ENCODE measurements at places on chromosomes 6 and 20.
A peak's percentile ranks its signal among the peaks of the same experiment; 100 is the strongest.

DNA sequence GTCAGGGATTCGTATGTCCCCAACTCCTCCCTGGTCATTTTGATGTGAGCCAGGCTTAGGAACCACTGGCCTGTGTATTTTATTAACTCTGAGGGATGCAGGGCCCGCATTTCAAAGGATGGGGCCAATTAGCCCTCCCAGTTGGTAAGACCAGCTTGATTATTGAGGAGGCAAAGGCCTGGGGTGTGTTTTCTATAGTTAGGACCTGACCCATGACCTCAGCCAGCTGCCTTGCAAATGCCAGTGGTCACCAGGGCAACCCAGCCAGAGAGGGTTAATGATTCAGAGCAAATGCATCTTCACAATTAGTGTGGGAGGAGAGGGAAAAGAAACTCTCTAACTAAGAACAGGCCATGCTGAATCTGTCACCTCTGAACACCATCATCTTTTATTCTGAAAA lies 835.4 kb downstream of the MAFB start:
- no peaks in the 10 kb centered on the region for H3K4me1 ChIP-seq
- no peak overlapping the region for H3K4me3 ChIP-seq
- no peak for DNase-seq
- no peak overlapping the region for H3K27ac ChIP-seq

DNA sequence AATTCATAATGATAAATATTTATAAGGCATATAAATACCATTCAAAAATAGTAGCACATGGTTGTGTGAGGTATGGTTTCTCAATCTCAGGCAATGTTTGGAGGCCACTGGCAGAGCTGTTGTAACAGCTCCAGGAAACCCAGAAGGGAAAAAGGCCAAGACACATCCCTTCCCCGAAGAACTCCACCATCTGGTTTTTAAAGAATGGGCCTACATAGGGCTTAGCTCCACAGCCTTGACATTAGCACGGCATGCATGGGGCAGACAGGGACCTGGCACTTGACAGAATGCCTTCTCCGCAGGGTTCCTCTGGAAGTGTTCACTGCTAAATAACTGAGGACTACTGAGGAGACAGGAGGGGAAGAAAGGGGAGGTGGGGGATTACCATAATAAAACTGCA lies 16.1 kb upstream of the FOXO3 start:
- no peaks in the 10 kb centered on the region for H3K36me3 ChIP-seq
- H3K27ac ChIP-seq: no peak overlapping the region
- peaks cover 12% of the 10 kb centered on the region for H3K4me1 ChIP-seq
- no peak overlapping the region for H3K4me3 ChIP-seq
- H3K27me3 ChIP-seq: no peaks in the 10 kb centered on the region

DNA sequence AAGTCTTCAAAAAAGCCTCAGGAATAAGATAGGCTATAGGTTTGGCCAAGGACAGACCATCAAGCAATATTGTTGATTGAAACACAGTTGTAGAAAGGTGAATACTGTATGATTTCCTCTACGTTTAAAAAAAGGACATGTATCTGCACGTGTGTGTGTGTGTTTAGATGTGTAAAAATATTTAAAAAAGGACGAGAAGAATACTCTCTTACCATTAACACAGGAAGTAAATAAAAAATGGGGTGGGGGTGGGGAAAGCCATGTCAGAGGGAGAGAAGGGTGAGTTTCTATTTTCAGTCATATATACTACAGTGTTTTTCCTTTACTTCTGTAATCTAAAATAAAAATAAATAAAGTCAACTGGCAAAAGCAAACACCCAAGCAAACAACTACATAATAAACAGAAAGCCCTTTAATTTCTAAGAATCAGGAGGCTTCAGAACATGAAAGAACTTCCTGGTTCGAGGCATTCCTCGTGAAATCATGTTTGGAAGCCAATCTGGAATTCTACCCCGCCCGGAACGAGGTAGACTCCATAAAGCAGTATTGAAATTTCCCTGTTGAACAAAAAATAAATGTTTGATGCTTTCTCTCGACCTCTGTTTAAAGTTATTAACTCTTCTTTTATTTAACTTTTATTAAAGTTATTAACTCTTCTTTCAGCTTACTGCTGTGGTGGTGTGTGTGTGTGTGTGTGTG lies 158.1 kb upstream of the ZNF217 start:
- H3K27ac ChIP-seq: peak overlapping the region; percentile 74
- no peak overlapping the region for H3K4me3 ChIP-seq
- DNase-seq: no peak
- H3K27me3 ChIP-seq: no peaks in the 10 kb centered on the region
- peaks cover 68% of the 10 kb centered on the region for H3K4me1 ChIP-seq
- H3K36me3 ChIP-seq: no peaks in the 10 kb centered on the region

GRCh38 chr6:142900227-142900971 lies 44.6 kb downstream of the HIVEP2 start:
- H3K27me3 ChIP-seq: no peaks in the 10 kb centered on the region
- H3K4me1 ChIP-seq: peaks cover 44% of the 10 kb centered on the region
- peak overlapping the region; percentile 86 for H3K27ac ChIP-seq
- DNase-seq: peak; percentile 45
- H3K36me3 ChIP-seq: peaks cover 18% of the 10 kb centered on the region

GRCh38 chr6:138912308-138912707 lies 75.7 kb downstream of the REPS1 start:
- DNase-seq: no peak
- H3K4me3 ChIP-seq: no peak overlapping the region
- no peaks in the 10 kb centered on the region for H3K4me1 ChIP-seq

DNA sequence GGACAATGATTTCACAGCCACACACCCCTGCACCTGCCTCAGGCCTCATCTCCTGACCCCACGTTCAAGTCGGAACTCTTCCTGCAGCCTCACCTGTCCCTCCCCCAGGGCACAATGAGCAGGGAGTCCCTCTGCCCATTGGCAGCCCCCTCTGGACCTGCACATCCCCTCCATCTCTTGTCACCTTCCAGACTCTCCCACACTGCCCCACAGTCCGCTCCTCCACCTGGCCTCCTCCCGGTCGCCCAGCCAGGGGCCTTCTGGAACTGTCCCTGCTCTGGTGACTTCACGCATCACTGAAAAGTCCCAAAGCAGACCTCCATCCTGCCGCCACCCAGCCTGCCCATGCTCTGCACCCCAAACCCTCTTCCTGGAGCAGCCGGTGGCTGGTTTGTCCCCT lies 4.7 kb downstream of the CTSZ start:
- H3K4me3 ChIP-seq: no peak overlapping the region
- no peak for DNase-seq
- no peak overlapping the region for H3K27ac ChIP-seq
- peaks cover 2% of the 10 kb centered on the region for H3K36me3 ChIP-seq
- H3K27me3 ChIP-seq: no peaks in the 10 kb centered on the region

GRCh38 chr20:63536997-63537524 lies at the start of gene PTK6:
Gene PTK6, minus strand, starts transcription at chr20:63537376. Its CDS starts 62 bp downstream, at chr20:63537314.
- H3K4me3 ChIP-seq: peak within 1 kb of the TSS; percentile 59
- peaks cover 33% of the 10 kb centered on the region for H3K4me1 ChIP-seq
- H3K36me3 ChIP-seq: no peaks in the 10 kb centered on the region
- H3K27me3 ChIP-seq: no peaks in the 10 kb centered on the region
- no peak for DNase-seq

- no peak for DNase-seq
- no peak overlapping the region for H3K4me3 ChIP-seq
- no peak overlapping the region for H3K27ac ChIP-seq
- H3K4me1 ChIP-seq: peaks cover 20% of the 10 kb centered on the region
These were observed 5.6 kb downstream of the SPATA2 start for GRCh38 chr20:49909499-49910339.

DNA sequence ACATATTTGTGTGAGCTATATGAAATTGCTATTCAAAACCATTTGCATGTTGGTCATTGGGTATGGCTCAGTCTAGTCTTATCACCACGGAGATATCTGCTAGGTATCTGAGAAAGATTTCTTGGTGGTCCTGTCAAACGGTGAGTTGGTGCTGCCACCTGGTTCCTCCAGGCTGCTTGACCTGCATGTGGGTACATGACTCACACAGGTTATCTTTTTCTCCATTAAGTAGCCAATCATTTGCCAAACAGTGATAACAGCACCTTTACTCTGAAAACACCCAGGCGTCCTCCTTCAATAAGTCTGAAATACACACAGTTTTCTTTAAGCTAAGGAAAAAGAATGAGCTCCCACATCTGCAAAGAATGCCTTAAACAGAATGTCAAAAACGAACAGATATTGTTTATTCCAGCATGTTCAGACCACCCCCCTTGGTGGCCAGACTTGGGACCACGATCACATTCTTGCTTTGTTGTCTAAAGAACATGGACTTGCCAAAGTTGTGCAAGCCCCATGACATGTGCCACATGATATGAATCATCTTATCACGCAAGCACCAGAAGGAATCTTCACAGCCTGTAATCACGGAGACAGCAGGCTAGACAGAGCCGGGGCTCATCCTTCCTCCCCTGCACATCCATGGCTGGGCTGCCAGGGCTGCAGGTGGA lies 200.7 kb upstream of the THBS2 start:
- no peaks in the 10 kb centered on the region for H3K36me3 ChIP-seq
- H3K27me3 ChIP-seq: no peaks in the 10 kb centered on the region
- H3K4me1 ChIP-seq: no peaks in the 10 kb centered on the region
- DNase-seq: no peak

DNA sequence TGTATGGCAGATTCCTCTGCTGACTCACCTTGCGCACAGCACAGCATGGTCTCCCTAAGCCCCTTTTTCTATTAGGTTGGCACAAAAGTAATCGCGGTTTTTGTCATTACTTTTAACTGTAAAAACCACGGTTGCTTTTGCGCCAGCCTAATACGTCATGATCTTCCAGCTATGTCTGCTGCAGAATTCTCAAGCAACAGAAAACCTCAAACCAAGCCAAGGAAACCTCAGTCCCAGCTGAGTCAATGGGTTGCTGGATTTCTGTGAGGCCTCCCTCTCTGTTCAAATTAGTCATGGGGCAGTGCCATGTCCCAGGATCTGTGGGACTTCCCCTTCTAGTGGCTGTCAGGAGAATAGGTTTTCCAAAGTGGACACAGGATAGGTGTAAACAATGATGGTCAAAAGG lies 15.7 kb upstream of the ENPP1 start:
- DNase-seq: no peak
- H3K27ac ChIP-seq: no peak overlapping the region
- H3K4me3 ChIP-seq: no peak overlapping the region
- H3K27me3 ChIP-seq: peaks cover 4% of the 10 kb centered on the region
- no peaks in the 10 kb centered on the region for H3K36me3 ChIP-seq
- no peaks in the 10 kb centered on the region for H3K4me1 ChIP-seq

- no peak for DNase-seq
- no peak overlapping the region for H3K27ac ChIP-seq
- H3K4me1 ChIP-seq: no peaks in the 10 kb centered on the region
- H3K4me3 ChIP-seq: no peak overlapping the region
- H3K27me3 ChIP-seq: no peaks in the 10 kb centered on the region
These were observed 49.3 kb downstream of the FAM50B start for GRCh38 chr6:3898265-3898994.

GRCh38 chr20:50632236-50632635 lies 59.1 kb downstream of the RIPOR3 start:
- no peak overlapping the region for H3K4me3 ChIP-seq
- no peak for DNase-seq
- no peaks in the 10 kb centered on the region for H3K36me3 ChIP-seq
- H3K27ac ChIP-seq: no peak overlapping the region
- no peaks in the 10 kb centered on the region for H3K27me3 ChIP-seq

- H3K4me1 ChIP-seq: no peaks in the 10 kb centered on the region
These were observed 392.6 kb upstream of the MARCKS start for GRCh38 chr6:113464536-113464935.

DNA sequence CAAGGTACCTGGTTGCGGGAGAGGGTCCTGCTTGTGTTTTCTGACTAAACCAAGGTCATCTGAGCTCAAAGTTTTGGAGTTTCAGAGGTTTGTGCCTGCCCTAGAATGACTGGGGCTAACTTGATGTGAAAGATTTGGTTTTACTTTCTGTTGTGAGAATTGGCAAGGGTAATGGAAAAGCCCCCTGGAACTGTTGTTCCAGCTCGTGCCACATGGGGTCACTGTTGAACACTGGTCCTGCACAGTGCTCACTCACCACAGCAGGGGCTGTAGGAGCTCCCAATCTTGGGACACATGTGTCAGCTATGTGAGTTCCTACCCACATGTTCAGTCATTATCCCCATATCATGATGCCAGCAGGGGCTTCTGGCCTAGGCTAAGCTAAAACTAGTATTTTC lies 6.5 kb downstream of the TGM6 start:
- no peaks in the 10 kb centered on the region for H3K27me3 ChIP-seq
- no peak overlapping the region for H3K27ac ChIP-seq
- H3K4me3 ChIP-seq: no peak overlapping the region
- H3K4me1 ChIP-seq: no peaks in the 10 kb centered on the region
- H3K36me3 ChIP-seq: no peaks in the 10 kb centered on the region

DNA sequence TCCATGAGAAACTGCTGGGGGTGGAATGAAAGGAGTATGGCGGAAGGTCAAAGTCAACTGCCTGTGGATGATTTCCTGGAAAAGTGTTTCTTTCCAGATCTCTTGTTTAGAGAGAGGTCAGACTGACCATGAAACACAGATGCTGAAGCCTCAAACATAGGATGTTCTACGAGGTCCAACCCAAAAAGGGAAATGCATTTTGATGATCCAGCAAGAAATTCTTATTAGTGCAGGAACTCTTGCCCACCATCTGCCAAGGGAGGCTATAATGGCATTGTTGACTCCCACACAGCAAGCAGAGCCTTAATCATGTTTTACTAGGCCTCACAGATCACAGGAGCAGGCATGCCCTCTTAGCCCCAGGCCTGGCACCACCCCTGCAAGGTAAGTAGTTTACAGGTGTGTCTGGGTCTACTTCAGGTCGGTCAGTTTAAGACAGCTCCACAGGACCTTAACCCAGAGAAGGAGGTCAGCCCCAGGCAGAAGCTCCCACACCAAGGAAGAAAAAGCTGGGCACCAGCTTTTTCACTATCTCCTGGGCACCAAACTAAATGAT lies 67.6 kb upstream of the CNKSR3 start:
- no peaks in the 10 kb centered on the region for H3K27me3 ChIP-seq
- no peaks in the 10 kb centered on the region for H3K36me3 ChIP-seq
- no peak overlapping the region for H3K27ac ChIP-seq
- H3K4me3 ChIP-seq: no peak overlapping the region
- no peaks in the 10 kb centered on the region for H3K4me1 ChIP-seq

- DNase-seq: no peak
- no peaks in the 10 kb centered on the region for H3K36me3 ChIP-seq
- H3K27me3 ChIP-seq: no peaks in the 10 kb centered on the region
- no peak overlapping the region for H3K27ac ChIP-seq
- no peak overlapping the region for H3K4me3 ChIP-seq
- H3K4me1 ChIP-seq: peaks cover 38% of the 10 kb centered on the region
These were observed 37.6 kb upstream of the CST5 start for GRCh38 chr20:23917024-23917725.

GRCh38 chr6:34025861-34026260 lies 120.0 kb downstream of the GRM4 start:
- no peaks in the 10 kb centered on the region for H3K36me3 ChIP-seq
- H3K4me1 ChIP-seq: peaks cover 4% of the 10 kb centered on the region
- no peaks in the 10 kb centered on the region for H3K27me3 ChIP-seq
- no peak overlapping the region for H3K27ac ChIP-seq
- no peak overlapping the region for H3K4me3 ChIP-seq

- no peaks in the 10 kb centered on the region for H3K4me1 ChIP-seq
- H3K27me3 ChIP-seq: no peaks in the 10 kb centered on the region
- no peaks in the 10 kb centered on the region for H3K36me3 ChIP-seq
- no peak overlapping the region for H3K27ac ChIP-seq
- H3K4me3 ChIP-seq: no peak overlapping the region
These were observed 88.6 kb downstream of the WASF1 start for GRCh38 chr6:110090876-110091275.

GRCh38 chr20:3239026-3239866 lies at the start of gene SLC4A11:
Gene SLC4A11, minus strand, starts transcription at chr20:3239190. Its CDS starts 53 bp downstream, at chr20:3239137.
- H3K36me3 ChIP-seq: no peaks in the 10 kb centered on the region
- DNase-seq: no peak
- H3K4me3 ChIP-seq: peak within 1 kb of the TSS; percentile 64
- H3K4me1 ChIP-seq: peaks cover 24% of the 10 kb centered on the region
- H3K27ac ChIP-seq: no peak within 1 kb of the TSS

All from CD4-positive, alpha-beta T cell (primary cell).